NCI-H524 (cell line): ENCODE measurements at places on chromosomes 2 and 18.

DNA sequence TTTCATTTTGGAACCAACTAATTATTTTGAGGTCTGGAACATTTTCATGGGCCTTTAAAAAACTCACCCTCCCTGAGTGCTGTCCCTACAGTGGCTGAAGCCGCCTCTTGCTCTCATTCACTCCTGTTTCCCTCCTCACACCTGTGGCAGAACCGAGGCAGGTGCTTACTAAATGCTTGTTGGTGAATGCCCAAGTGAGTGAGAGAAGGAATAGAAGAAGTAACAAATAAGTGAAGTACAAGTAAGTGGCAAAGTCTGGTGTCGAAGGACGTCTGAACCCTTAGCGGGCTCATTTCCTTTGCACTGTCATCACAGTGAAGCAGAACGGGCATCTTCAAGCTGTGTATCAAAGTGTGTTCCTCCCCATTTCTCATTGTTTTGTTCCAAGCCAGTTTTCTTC, 135.2 kb downstream of the RHBDD1 start:
- no peak for DNase-seq

DNA sequence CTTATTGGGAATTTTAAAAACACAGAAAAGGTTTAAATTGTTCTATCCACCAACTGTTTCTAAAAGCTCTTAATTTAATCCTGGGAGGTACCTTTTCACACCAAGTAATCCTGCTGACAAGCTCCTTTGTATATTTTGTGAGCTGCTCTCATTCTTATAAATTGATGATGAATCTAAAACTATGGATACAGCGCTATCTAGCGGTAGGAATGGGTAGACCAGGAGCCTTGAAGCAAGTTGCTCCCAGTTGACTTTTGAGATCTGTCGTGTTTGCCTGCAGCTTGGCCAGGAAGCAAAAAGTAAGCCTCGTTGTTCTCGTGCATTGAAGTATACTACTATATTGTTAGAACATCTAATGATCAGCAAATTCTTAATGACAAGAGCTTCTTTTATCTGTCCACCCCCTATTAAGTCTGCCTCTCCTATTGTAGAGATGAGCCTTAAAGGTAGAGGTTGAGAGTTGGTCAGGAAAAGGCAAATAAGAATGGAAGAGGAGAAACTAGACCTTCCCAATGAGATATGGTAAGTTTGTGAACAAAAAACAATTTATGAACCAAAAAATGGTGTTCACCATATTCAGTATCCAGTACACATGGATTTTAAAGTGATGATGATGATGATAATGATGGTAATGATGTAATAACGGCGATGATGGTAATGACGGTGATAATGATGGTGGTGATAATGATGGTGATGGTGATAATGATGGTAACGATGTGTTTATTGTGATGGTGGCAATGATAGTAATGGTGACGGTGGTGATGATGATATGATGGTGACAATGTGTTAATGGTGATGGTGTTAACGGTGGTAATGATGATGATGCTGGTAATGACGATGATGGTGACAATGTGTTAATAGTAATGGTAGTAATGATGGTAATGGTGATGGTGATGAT, 212.1 kb upstream of the NCKAP5 start:
- peak; percentile 79 for DNase-seq

- no peak for DNase-seq
Measured at GRCh38 chr2:233424154-233424951, 70.1 kb downstream of the DGKD start.

- no peak for DNase-seq
Measured at GRCh38 chr2:42317486-42317885, 43.5 kb downstream of the COX7A2L start.

GRCh38 chr2:63046961-63047320, 3.7 kb upstream of the OTX1 start:
- no peak for DNase-seq

- DNase-seq = no peak
Measured at GRCh38 chr2:164522561-164522981, 98.7 kb downstream of the GRB14 start.
